NCI-H2171 treated with DMSO at 0.1 percent for 48 hours (cell line): ENCODE measurements at places on chromosomes 3 and 15.

DNA sequence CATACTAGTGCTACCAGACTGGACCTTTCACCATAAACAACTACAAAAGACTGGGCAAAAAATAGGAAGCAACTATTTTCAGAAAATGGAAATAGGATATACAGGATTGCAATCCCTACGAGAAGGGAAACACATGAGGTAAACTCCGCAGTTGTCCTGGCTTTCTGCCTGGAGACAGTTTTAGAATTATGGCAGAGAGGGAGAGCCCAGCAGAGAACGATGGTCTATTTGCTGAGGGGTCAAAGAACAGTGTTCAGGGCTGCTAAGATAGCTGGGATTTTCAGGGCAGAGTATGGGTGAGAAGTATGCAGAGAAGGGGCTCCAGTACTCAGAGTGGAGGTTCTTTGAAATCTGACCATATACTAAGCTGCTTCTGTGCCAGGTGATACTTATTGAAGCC lies 163.4 kb downstream of the CHDH start:
- no peak for DNase-seq

- DNase-seq = no peak
Measured at GRCh38 chr3:79473993-79474392, 293.8 kb downstream of the ROBO1 start.

DNA sequence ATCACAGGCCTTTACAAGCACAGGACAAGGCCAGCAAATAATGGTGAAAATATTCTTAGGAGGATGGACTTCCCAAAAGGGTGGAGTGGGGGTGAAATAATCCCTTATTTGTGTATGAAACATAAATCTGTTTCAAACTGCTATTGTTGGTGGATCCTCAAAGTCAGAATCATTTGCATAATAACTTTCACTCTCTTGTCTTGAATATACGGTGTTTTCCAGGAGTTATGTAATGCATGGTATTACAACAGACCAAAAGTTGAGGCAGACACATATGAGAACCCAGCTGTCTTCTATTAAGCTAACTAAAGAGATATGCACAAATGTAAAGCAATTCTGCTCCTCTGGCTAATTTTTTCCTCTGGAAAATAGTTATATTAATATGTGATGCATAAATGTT lies 57.7 kb downstream of the PRTG start:
- no peak for DNase-seq

- no peak for DNase-seq
Measured at GRCh38 chr3:13764161-13764560, 115.7 kb downstream of the WNT7A start.

DNA sequence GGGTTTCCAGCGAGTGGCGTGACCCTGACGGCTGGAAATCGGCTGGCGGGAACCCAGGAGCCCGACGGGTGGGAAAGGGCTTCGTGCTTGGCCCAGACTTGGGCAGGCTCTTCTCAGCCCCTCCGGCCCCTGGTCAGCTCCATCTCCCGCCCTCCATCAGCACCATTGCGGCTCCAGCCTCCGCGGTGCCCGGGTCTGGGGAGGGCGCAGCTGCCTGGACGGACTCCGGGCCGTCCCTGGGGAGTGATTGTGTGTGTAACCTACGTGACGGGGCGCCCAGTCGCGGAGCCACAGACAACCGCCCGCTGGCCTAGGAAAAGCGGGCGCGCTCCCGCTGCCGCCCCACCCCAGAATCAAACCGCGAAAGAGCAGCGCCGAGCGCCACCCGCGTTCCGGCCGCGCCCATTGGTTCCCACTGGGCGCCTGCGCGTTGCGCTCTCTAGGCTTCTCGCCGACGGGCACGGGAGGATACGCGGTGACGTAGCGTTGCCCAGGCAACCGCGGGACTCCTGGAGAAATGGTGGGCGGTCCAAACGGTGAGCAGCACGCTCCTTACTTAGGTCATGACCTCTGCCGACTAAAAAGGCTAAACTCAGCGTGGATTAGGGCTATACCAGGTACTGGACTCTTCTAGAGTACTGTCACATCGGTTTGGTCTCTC lies at the start of gene CFAP20DC:
TSS of gene CFAP20DC (minus strand) at position 355 of the 661 bp plus-strand sequence. CDS start 394 bp downstream, outside the sequence.
- DNase-seq = peak; percentile 83

DNA sequence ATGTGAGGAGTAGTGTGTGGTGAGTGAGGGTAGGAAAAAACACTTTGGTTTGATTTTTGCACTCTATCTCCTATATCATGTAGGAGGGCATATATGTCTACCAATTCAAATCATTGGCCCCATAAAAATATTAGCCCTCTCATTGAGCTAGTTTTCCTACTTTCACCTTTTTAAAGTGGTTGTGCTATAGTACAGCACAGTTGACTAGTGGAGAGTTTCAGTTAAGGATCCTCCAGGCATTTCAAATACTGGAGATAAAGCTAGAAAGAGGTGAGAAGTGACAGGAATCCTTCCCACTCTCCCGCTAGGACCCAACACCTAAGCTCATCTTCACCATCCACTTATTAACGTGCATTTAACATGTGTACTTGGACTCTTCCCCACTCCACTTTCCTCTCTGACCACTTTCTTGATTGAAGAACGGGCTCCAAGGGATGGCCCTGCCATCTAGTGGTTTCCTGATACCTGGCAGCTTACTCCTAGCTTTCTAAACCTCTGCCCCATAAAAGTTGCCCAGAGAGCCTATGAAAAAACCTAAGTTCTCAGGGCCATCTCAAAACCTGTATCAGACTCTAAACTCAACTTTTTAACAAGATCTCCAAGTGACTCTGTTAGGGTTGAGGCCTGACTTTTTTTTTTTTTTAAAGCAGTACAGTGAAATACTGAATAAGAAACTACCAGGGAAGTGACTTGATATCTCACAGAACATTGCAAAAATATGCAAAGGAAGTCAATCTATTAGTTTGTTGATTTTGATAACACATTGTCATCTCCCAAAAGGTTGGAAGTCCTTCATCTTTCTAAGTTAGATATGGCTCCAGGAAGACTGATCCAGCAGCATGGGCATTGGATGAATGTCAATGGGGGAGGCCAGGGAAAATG lies 17.9 kb downstream of the IL12A start:
- peak; percentile 75 for DNase-seq

DNA sequence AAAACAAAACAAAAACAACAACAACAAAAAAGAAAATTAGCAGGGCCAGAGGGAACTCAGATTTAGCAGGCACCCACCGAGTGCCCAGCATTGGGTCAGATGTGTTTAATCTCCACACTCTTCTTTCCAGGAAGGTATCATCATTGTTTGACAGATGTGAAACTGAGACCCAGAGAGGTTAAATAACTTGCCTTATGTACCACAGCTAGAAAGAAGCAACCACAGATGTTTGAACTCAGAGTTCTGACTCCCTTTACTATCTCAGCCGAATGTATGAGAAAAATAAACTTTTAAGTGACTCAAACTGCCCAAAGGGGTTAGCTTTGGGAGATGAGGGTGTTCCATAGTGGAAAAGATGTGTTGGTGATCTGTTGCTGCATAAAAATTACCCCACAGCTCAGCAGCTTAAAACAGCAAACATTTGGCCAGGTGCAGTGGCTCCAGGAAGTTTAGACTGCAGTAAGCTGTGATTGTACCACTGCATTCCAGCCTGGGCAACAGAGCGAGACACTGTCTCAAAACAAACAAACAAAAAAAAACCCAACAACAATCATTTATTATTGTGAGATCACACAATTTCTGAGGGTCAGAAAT lies 4.5 kb upstream of the RPP25 start:
- DNase-seq = no peak

- no peak for DNase-seq
Measured at GRCh38 chr3:157073810-157074209, 86.1 kb downstream of the CCNL1 start.

DNA sequence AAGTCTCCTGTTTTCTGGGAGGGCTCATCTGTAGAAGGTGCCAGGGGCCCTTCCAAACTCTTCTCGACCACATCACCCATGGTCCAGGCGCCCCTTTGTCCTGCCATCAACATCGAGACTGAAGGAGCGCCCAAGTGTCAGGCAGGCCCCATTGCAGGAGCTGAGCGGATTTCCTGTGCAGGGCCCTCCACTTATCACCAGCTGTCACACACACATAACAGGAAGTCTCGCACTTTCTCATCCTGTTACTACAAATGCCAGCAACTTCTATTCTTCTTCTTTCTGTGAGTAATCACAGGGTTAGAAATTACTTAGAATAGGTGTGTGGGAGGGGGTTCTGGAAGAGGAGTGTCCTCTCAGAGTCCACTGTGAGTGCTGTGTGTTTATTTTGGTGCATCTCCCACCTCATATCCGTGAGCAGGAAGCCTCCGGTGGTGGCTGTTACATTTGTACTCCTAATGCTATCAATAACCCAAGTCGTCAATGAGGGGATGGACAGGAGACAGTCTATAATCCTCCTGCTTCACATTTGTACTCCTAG lies at the start of gene KLHL6:
TSS of gene KLHL6 (minus strand) at position 166 of the 541 bp plus-strand sequence. CDS start at position 113, 53 bp downstream.
- no peak for DNase-seq

- no peak for DNase-seq
Measured at GRCh38 chr3:154011036-154011435, 110.2 kb upstream of the ARHGEF26 start.

- DNase-seq = no peak
Measured at GRCh38 chr3:173008978-173009377, 132.1 kb downstream of the SPATA16 start.

GRCh38 chr15:49301562-49301961 lies 121.5 kb upstream of the FGF7 start:
- DNase-seq = no peak

- DNase-seq = no peak
Measured at GRCh38 chr3:9087831-9088413, 124.7 kb upstream of the RAD18 start.

DNA sequence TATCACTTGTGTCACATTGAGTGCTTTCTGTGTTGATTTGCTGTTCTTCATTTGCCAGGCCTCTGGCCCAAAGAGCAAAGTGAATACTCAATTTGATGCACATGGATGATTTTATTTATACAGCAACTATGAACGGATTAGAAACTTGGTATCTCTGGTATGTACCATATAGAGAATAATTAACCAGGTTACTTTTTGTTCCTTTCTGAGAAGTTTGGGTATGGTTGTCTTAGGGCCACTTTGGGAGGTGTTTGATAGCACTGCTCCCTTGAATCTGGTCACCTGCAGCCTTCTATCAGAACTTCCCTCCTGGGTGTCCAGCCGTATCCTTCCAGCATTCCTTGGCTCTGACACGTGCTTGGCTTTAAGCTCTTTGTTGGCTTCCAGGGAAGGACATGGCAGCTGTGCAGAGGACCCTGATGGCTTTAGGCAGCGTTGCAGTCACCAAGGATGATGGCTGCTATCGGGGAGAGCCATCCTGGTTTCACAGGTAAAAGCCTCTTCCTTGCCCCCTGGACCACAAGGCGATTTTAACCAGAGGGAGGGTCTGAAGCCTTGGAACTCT lies 12.7 kb downstream of the TAGLN3 start:
- DNase-seq = no peak

DNA sequence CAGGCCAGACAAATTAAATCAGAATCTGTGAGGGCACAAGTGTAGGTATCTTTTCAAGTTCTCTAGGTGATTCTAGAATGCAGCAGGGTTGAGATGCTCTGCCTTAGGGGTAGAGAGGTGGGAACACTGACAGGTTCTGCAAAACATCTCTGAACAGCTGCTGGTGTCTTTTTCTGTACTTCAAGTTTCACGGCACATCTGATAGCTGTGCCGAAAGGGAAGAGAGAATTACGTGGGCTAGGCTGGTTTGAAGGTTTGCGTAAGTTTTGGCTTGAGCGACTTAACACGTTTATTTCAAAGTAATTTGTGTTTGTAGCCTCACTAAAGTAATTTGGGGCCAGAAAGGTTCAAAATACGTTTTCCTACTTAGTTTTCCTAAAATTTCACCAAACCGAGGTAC lies 22.5 kb downstream of the PXK start:
- peak; percentile 18 for DNase-seq

DNA sequence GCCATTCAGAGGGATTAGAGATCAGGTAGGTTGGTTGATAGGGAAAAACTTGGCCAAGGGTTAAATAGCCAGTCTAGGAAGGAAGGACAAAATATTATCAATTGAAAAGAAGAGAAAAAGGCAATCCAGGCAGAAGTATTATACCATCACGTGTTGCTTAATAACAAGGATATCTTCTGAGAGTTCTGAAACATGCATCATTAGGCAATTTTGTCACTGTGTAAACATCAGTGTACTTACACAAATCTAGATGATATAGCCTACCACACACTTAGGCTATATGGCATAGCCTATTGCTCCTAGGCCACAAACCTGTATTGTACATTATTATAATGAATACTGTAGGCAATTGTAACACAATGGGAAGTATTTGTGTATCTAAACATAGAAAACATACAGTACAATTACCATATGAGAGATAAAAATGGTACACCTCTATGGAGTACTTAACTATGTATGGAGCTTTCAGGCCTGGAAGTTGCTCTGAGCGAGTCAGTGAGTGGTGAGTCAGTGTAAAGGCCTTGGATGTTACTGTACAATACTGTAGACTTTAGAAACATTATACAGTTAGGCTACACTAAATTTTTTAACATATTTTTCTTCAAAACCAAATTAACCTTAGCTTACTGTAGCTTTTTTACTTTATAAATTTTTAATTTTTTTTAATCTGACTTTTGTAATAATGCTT lies 2.7 kb downstream of the TEX55 start:
- DNase-seq = no peak

DNA sequence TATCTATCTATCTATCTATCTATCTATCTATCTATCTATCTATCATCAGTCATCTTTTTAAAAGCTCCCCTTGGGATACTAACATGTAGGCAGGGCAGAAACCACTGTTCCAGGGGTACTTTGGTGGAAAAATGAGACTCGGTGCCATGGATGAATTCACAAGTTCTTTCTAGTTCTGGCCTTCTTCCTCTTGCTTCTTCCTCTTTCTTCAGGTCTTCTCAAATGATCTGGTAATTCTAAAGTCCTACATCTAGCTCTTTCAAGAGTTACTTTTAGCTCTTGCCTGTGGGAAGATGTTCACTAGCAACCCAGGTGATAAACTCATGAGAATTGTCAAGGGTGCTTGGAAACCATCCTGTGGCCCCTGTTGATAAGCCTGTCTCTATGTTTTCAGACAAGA lies 168.5 kb upstream of the TBC1D5 start:
- no peak for DNase-seq

DNA sequence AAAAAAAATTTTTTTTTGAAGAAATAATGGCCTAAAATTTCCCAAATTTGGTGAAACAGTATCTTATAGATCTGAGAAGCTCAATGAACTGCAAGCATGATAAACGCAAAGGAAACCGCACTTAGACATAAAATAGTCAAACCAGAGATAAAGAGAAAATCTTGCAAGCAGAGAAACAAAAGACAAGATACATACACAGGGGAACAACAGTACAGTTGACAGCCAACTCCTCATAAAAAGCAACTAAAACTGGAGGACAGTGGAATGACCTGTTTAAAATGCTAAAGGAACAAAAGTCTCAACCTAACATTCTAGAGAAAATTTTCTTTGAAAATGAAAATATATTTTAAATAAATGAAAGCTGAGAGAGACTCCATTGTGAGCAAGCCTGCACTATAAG lies 107.5 kb downstream of the RASA2 start:
- DNase-seq = no peak
